HL-60 (cell line): ENCODE measurements at places on chromosomes 3 and 15.

DNA sequence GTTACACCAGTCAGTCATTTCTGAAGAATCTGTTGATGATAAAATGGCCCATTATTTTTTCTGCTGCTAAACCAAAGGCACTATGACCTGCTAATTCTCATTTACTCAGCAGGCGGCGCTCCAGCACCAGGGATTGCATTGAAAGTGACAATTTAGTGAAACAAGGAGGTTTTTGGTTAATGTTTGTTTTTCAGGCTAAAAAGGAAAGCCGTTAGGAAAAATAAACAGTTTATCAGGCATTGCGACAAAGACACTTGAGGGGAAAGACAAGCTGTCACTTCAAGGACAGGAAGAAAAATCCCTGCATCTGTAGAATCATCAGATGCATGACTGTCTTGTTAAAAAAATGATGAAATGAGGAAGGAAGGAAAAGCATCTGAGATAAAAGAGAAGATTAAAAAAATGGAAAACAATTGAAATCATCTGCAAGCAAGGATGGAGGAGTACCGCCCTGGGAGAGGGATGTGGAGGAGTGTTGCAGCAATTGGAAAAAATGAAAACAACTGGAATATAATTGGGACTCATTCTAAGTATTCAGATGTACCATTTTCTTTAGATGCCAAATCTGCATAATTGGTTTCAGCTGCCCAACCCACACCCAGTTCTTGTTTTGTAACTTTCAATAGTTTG lies 54.0 kb downstream of the NR1D2 start:
- DNase-seq: peak; percentile 58

DNA sequence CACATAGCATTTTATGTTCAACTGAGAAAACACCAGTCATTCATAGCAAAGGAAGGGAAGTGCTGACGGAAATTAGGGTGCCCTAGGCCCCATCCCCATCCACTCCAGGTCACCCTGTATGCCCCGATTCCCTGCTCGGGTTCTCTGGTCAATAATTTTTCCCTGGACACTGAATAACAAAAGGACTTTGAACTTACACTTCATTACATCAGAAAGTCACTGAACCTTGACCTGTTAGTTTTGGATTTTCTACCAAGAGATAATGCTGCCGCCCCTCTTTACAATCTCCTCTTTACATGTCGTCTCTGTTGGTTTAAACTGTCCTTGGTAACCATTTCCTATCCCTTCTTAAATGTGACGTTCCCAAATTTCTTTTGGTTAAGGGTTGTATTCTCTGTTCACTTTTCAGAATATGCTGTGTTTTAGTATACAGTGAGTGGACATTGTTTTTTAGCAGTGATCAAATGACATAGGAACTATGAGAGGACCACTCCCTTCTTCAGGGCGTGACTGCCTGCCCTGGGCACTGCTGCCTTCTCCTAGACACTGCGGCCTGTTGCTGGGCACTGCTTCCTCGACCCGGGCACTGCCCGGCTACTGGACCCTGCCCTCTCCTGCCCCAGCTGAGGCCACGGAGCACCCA lies 13.6 kb upstream of the AHSG start:
- no peak for DNase-seq

GRCh38 chr3:192237992-192238608 lies 489.2 kb downstream of the FGF12 start:
- no peak for DNase-seq

DNA sequence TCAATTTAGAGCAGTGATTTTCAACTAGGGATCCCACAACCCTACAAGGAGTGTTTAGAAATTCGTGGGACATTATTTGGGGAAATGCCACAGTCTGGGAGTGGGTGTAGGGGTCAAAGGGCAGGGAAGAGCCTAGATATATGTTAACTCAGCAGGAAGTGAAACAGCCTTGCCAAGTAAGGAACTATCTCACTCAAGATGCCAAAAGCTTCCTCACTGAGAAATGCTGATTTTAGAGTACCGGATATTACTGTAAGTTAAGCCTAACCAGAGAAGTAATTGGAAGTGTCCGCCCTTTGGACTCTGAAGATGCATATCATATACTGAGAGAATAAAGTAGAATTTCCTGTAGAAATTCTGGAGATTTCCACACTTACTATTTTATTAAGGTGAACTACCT lies 158.6 kb downstream of the BBX start:
- DNase-seq: no peak

DNA sequence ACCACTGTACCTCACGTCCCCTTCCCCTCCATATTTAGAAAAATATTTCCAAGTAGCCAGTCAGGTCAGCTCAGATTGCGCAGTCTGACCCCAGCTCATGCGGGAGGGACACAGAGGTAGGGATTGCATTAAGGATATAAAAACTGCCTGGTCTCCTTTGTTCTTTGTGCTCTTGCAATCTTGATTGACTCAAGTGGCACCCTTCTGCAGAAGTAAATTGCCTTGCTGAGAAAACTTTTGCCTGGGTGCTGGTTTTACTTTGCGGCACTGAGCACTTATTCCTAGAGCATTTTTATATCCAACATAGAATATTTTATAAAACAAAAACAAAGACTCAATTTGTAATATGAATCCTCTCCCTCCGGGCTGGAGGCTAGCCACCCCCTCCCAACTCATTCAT lies 54.8 kb downstream of the BTD start:
- DNase-seq: no peak

GRCh38 chr15:58430224-58430787 lies 1.5 kb upstream of the LIPC start:
- no peak for DNase-seq

GRCh38 chr15:80856809-80857377 lies 77.7 kb downstream of the CEMIP start:
- DNase-seq: no peak

DNA sequence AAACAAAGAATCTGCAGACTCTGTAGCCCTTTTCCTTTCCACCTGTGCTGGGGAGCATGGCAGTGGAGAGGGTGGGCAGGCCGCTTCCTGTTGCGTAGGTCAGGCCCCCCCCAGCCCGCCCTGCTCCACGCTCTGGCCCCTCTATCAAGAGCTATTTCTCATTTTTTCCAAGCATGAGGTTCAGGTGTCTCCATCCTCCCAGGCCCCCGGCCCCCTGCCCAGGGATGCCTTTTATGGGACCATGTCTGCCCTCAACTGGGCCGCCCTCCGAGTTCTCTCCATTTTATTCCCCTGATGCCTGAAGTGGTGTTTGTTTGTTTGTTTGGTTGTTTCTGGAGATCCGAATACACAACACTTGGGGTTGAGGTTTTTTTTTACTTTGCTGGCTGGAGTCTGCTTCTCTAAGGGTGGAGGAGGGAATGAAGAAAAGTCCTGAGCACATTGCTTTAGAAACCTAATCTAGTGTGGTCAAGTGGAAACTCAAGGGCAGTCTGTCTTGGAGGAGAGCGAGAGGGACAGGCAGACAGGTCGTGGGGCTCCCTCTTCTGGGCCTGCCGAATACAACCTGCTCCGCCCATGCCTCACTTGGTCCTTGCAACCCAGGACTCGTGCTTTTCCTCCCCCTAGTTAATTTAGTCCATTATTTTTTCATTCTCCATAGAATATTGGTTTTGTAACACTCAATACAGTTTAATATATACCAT lies 176.5 kb upstream of the LYSMD4 start:
- DNase-seq: no peak

DNA sequence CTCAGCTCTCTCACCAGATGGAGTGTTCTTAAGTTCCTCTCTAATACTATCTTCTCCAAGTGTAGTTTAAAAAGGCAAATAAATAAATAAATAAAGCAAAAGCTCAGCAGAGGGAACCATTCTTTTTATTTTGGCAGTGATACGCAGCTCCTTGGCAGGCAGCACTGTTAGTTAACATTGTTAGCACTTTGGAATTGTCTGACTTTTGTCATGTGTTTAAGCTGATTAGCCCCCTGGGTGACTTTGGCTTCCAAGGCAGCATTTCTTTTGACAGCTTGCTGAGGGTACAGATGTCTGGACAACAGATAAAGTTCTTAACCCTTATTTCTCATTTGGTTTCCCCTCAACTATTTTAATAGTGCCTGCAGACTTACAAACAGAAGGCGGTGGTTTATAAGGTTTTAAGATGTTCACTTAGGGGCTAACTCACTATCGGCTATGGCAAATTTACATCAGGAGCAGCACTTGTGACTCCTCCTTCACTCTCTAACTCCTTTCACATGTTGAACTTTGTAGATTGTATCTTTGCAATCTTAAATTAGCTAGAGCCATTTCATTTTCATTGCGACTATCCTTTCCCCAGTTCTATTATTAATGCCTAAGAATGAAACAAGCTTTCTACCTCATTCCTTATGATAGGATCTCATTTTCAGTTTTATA lies 213.4 kb downstream of the ZBBX start:
- no peak for DNase-seq

- DNase-seq: no peak
Observed at GRCh38 chr15:31802761-31803160, 227.6 kb upstream of the CHRNA7 start.

- no peak for DNase-seq
Observed at GRCh38 chr15:38061856-38062649, 127.6 kb downstream of the TMCO5A start.

DNA sequence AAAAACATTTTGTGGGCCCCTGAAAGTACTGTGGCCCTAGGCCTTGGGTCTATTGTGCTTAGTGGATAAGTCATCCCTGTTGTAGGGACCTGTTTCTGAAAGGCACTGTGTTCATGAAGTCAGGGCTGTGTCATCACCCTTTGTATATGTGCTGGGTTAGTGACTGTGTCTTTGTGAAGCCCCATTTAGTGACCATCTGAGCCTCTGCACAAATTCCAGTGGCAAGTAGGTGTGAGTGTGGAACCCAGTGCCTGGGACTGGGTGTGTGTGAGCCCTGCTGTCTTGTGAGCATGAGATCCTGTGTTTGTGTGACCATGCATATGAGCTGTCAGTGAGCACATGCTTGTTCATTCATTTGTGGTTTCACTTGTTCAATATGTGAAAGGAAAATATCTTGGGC lies 1.2 kb upstream of the HYAL1 start:
- no peak for DNase-seq

GRCh38 chr15:51652084-51652668 lies 29.1 kb upstream of the SCG3 start:
- no peak for DNase-seq

DNA sequence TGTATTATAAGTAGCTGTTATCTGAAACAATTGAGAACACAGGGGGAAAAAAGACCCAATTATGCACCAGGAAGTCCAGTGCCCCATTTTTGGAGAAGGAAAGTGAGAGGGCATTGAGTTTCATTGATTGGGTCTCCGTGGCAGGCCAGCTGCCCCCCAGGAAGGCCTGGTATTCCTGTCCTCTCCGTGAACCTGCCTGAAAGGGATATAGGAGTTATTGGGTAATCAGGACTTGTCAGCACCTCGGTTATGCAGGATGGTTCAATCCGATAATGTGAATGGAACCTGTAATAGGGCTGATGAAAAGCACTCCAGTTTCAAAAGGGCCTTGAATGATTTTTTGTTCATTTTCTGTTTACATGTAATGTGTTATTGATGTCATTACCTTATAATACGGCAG lies 122.0 kb upstream of the RARB start:
- DNase-seq: no peak

- no peak for DNase-seq
Observed at GRCh38 chr15:78629031-78629715, 8.4 kb upstream of the CHRNA3 start.

- no peak for DNase-seq
Observed at GRCh38 chr15:79045041-79045440, 45.5 kb downstream of the RASGRF1 start.

GRCh38 chr3:50600841-50601591 lies 10.6 kb downstream of the CISH start:
- peak; percentile 98 for DNase-seq

- DNase-seq: no peak
Observed at GRCh38 chr3:98914210-98915080, 12.9 kb upstream of the DCBLD2 start.

GRCh38 chr15:78791357-78791756 lies 19.9 kb downstream of the ADAMTS7 start:
- no peak for DNase-seq

DNA sequence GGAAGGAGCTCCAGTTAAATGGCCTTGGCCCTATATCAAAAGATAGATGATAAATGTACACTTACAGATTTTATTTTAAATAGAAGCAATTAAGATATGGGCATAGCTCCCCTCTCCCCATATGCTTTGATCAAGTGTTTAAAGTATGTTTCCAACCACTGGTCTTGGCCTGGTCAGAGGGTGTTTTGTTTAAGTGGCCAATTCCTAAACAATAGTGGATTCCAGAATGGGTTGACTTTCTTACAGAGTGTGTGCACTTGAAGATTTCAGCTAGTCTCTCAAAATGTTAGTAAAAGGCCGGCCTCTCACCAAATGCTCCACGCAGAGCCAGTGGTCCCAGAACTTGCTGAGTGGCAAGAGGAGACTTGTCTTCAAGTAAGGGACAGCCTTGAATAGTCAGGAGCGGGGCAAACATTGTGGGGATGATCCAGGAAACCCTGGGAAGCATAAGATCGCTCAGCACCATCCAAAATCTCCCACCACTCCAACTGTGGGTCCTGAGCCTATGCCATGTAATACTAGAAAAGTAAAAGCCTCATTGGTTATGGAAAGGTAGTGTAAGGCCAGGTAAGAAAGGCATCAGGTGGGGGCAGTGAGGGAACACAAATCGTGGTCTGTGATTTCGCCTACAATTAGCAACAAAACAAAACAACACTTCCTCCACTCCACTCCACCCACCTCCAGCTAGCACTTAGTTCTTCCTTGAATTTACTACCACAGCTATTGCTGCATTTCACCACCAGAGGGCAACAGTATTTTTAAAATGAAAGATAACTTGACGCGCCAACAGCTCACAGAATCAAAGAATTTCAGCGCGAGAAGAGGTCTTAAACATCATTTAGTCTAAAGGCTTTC lies 4.8 kb downstream of the RARRES1 start:
- DNase-seq: peak; percentile 71

- DNase-seq: peak; percentile 47
Observed at GRCh38 chr3:37779289-37780152, 82.2 kb upstream of the CTDSPL start.

DNA sequence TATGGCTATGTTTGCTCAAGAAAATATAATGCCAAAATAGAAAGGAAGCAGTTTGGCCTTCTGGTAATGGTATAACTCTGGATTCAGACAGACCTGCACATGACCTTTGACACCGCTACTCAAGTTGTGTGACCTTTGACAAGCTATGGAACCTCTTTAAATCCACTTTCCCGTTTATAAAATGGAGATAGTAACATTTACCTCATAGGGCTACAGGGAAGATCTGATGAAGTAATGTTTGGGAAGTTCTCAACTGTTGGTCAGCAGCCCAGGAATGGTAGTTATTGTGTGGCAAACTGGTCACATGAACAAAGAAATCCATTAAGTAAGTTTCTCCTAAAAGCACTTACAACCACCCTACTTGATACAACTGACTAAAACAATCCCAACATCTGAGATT lies 95.1 kb upstream of the PHLDB2 start:
- DNase-seq: no peak

- DNase-seq: no peak
Observed at GRCh38 chr3:127739347-127740135, 66.8 kb downstream of the ABTB1 start.

GRCh38 chr3:179163503-179163902 lies 15.3 kb downstream of the PIK3CA start:
- DNase-seq: no peak
